ENCODE measurements at places on chromosomes 7 and 10.

- no peak for DNase-seq
Measured at GRCh38 chr7:73761854-73762658, 8.0 kb downstream of the CLDN3 start.

GRCh38 chr7:30164567-30164966, 29.8 kb downstream of the MTURN start:
- peak; percentile 40 for DNase-seq

- DNase-seq: no peak
Measured at GRCh38 chr10:30701451-30702173, 72.1 kb upstream of the LYZL2 start.

DNA sequence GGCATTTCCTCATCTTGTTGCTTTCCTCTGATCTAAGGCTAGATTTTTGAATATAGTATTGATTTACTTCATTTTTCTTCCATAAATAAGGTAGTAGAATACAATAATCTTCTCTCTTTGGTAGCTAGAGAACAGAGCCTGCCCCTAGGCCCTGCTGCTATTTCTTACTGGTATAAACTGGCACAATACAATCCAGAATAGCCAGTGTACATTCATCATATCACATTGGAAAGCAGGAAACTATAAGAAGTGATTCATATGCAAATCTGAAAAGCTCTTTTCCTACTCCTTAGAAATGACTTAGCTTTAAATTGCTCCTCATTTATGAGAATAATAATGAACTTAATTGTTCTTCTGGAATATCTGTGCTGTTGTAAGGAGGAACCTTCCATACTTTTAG, 100.2 kb downstream of the KCND2 start:
- no peak for DNase-seq

GRCh38 chr10:100923580-100923979, 10.8 kb downstream of the SLF2 start:
- no peak for DNase-seq

GRCh38 chr7:27148031-27148755, 619 bp upstream of the HOXA6 start:
- no peak for DNase-seq

GRCh38 chr10:88557658-88558057, 25.5 kb downstream of the RNLS start:
- no peak for DNase-seq

- DNase-seq: peak; percentile 83
Measured at GRCh38 chr7:4830176-4830575, 31.7 kb downstream of the PAPOLB start.

DNA sequence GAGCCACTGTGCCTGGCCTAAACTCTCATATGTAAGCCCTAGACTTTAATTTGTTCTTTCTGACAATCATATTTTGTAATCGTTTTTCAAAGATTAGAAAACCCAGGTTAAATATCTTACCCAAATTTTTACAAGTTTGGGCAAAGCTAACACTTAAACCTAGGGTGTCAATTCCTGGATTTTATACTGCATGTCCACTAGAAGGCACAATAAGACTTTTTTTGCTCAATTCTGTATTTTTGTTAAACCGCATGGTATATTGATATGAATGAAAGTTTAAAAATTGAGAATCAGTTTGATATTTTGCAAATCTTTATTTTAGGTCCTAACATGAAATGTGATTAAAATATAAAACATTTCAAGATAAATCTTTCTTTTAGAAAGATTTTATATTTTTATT, 29.3 kb downstream of the DYNC2I1 start:
- peak; percentile 28 for DNase-seq

- no peak for DNase-seq
Measured at GRCh38 chr7:40760293-40760964, 625.6 kb downstream of the SUGCT start.

GRCh38 chr7:135684136-135684535, 21.8 kb downstream of the STMP1 start:
- no peak for DNase-seq

DNA sequence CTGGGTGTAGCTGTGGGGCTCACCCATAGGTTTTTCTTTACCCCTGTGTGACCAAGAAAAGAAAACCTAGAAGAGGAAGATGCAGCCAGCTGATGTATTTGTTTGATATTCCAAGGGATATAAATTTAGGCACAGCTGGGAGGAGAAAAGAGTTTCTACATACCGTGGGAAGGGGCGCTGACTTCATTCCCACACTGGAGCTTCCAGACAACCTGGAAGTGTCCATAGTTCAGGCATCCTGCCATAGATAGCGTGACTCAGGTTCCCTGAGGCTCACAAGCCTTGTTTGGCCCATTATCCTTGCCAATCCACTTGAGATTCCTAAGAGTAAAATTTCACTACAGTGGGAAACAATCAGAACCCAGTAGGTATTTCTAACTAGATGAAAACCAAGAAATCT, 371.7 kb upstream of the NRP1 start:
- no peak for DNase-seq

DNA sequence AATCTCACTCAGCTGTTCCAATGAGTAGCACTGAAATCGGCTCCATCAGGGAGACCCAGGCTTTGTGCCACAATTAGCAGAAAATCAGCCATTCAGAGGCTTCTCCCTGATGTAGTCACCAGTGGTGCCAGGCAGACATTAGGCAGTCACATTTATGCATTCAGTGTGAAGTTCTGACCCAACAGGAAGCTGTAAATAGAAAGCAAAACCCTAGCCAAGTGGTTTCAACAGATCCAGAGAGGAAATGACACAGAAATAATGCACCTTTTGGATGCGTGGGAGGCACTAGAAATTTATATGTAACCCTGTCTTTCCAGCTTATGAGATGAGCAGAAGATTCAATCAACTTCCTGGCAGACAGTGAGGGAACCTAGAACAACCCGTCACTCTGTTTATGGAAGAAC, 186.4 kb downstream of the PDE1C start:
- peak; percentile 79 for DNase-seq

DNA sequence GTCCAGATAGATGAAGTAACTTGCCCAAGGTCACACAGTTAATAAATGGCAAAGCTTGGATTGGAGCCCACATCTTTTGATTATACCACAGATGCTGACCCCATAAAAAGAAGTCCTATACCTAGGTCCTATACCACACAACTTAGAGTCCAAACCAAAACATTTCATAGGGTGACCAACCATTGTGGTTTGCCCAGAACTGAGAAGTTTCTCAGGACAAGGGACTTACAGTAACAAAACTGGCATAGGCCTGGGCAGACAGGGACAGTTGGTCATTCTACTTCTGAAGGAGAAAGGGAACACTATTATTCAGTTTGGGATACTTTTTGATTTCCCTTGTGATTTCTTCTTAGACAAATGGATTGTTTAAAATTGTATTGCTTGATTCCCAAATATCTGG, 32.9 kb upstream of the PRLHR start:
- DNase-seq: no peak

DNA sequence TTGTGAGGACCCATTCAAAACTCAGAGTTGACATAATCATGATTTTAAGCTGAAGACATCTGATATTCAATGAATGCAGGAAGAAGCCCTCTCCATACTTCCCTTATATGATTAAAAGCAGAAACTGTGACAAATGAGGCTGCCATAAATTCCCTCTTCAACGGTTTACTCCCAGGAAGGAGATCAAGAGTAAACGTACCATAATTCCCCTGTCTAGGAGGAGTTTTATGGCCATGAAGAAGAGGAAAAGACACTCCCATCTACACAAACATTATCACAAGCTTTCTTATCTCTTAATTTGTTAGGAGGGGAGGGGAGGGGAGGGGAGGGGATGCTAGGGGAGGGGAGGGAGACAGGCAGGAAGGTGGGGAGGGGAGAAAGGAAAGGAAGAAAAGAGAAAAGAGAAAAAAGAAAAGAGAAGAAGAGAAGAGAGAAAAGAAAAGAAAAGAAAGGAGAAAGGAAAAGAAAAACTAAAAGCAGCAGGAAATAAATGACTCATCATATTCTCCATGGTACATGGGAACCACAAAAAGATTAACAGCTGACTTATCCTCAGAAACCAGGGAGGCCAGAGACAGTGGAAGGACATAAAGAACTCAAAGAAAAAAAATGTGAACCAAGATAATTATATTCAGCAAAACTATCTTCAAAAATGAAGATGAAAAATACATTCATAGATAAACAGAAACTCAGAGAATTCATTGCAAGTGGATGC, 121.6 kb downstream of the ALOX5 start:
- no peak for DNase-seq

DNA sequence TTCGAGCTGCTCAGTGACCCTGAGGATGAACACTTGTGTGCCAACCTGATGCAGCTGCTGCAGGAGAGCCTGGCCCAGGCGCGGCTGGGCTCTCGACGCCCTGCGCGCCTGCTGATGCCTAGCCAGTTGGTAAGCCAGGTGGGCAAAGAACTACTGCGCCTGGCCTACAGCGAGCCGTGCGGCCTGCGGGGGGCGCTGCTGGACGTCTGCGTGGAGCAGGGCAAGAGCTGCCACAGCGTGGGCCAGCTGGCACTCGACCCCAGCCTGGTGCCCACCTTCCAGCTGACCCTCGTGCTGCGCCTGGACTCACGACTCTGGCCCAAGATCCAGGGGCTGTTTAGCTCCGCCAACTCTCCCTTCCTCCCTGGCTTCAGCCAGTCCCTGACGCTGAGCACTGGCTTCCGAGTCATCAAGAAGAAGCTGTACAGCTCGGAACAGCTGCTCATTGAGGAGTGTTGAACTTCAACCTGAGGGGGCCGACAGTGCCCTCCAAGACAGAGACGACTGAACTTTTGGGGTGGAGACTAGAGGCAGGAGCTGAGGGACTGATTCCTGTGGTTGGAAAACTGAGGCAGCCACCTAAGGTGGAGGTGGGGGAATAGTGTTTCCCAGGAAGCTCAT, 1.1 kb downstream of the DDIT4 start:
- DNase-seq: peak; percentile 82

DNA sequence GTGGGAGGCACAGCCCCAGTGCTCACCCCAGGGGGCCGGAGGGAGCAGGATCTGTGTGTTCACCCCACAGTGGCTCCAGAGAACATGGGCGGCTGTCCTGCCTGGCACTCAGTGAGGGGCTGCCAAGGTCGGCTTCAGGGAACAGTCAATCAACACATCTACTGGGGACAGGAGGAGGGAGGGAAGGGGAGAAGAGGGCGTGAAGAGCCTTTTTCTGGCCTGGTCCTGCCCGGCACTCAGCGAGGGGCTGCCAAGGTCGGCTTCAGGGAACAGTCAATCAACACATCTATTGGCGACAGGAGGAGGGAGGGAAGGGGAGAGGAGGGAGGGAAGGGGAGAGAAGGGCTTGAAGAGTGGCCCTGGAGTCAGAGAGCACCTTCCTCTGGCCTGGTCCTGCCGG, 184.9 kb downstream of the ADARB2 start:
- no peak for DNase-seq

Data from dermis microvascular lymphatic vessel endothelial cell (primary cell).